AG08396 (cell line): ENCODE measurements at places on chromosomes 6 and 20.

DNA sequence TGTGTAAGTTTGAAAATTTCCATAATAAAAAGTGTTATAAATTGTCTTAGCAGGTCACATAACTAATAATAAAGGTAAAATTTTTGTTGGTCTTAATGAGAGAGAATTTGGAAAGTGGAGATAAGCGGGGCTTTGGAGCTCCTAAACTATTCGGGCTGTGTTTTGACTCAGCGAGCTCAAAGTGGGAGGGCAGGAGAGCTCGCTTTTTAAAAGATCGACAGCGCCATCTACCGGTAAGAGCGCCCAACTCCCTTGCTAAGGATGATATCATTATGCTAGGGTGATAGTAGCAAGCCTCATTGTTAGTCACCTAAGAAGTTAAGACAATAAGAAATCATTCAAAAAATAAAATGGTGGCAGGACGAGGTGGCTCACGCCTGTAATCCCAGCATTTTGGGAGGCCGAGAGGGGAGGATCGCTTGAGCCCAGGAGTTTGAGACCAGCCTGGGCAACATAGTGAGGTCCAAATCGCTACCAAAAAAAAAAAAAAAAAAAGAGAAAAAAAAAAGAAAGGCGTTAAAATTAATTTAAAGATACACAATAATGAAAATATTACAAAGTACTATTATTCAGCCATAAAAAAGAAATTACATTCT is 24.8 kb downstream of the C6orf15 start:
- DNase-seq, result peak; percentile 84

DNA sequence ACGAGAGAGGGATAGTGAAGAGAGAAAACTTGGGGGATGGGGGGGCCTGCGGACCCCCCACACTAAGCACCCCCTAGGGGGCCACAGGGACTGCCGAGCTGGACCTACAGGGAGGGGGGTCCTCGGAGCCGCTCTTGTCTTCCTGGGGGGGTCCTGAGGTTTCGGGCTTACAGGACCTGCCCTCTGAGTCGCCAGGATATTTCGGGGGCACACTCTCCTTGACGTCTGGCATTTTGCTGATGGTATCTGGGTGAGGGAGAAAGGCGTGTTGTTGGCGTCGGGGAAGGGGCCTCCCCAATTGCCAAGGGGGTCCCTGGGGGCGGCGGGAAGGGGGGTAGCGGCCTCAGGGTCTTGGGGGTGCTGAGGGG is 516 bp downstream of the TCP11 start:
- DNase-seq, result no peak

GRCh38 chr6:130781557-130781956 is 45.6 kb upstream of the SMLR1 start:
- no peak for DNase-seq

DNA sequence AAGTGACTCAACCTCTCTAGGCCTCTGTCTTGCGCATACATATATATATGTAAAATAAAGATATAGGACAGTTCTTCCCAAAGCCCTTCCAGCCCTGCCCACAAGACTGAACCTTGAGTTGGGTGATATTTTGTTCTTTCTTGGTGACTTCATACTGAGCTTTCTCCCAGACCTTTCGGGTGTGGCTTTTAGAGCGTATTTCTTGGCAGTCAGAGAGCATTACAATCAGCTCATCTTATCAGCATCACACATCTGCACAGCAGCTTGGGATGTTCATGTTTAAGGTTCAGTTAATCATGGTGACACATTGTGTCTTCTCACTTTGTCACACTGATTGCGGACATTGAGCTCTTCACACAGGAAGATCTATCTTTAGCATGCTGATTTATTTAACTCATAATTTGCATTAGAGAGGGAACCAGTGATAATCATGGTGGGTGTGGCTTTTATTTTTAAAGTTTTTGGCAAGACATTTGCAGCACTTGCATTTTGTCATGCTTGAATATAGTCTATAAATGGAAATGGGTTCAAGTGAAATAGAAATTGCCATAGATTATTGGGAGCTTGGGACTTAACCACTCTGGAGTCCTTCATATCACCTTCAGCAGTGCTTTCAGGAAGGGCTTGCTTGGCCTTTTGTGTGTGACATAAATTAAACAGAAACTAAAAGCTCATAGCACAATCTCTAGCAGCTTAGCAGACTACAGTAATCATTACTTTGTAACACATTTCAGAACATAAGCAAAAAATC is 8.3 kb downstream of the KIF3B start:
- no peak for DNase-seq

- DNase-seq, result no peak
Measured at GRCh38 chr20:17012546-17013226, 214.2 kb upstream of the PCSK2 start.

GRCh38 chr6:64520050-64520449 is 884.4 kb downstream of the PHF3 start:
- DNase-seq, result peak; percentile 57

- DNase-seq, result peak; percentile 1
Measured at GRCh38 chr6:168125429-168126001, 46.5 kb upstream of the FRMD1 start.

GRCh38 chr6:25007269-25007699 is 71.5 kb upstream of the RIPOR2 start:
- DNase-seq, result no peak

DNA sequence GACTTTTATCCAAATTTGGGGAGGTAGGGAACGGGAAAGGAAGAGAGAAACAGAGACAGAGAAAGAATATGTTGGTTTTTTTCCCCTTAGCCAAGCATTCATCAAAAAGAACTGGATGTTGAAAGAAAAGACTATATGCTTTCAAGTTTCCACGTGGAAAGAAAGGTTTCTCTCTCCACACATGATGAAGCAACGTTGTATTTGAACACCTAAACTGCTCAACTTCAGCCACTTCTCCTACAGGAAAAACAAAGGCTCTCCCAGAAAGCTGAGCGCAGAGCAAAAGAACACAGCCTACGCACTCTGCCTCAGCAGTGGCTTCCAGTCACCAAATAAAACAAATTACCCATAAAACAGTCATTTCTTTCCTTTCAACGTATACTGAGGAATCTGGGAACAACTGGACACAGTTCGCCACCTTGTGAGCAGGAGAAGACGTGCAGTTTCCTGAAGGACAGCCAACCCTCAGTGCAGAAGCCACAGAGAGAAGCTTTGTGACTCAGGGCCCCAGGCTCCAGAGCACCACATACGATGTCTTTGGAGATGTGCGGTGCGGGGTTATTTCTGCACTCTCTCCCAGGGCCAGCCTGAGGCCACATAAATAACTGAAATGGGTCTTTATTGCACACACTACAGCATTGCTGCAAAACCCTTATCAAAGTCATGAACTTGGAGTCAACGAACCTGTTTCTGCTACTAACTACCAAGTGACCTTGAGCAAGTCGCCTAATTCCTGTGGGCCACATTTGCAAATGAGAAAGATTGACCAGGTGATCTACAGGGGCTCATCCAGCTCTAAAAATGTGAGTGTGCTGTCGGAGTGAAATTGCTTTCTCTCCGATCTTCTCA is 10.1 kb downstream of the IL17F start:
- DNase-seq, result peak; percentile 55

GRCh38 chr6:42391441-42391840 is 60.3 kb downstream of the TRERF1 start:
- DNase-seq, result no peak

DNA sequence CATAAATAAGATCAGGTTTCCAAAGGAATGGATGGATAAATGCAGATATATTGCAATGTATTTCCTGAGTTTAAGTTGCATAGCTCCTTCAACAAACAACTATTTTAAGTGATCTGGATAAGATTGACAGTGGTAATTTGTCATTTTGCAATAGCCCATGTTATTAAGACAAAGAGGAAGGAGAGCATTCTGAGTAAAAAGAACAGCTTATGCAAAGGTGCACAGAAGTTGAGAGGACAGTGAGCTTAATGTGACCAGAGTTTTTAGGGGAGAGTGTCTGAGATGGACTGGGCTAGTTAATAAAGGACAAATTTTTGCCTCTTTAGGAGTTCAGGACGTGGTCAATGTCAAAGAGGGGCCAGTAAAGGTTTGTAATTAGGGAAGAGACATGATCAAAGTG is 48.8 kb upstream of the FBXO30 start:
- no peak for DNase-seq

GRCh38 chr20:45359406-45360148 is 3.4 kb upstream of the SYS1 start:
- no peak for DNase-seq

DNA sequence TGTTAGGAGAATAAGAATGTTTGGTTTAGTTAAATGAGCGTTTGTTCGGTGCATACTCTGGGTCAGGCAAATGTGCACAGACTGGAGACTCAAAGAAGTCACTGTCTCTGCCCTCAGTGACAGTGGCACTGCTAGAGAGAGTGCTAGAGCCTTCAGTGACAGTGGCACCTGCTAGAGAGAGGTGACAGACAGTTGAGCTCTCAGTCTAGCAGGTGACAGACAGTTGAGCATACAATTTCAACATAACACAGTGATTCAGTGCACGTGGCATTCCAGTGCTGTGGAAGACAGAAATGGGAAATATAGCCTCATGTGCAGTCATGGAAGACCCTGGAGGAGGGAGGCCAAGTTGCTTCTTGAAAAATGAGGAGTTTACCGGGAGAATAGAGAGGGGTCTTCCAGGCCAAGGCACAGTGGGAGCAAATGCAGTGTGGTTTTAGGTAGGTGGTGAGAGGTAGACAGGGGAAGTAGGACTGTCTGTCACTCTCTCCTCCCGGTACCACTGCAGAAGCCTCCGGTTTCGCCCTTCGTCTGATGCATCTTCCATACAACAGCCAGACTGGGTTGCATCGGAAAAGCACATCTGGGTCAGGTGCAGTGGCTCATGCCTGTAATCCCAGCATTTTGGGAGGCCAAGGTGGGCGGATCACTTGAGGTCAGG is 107.9 kb upstream of the CLDN20 start:
- no peak for DNase-seq

DNA sequence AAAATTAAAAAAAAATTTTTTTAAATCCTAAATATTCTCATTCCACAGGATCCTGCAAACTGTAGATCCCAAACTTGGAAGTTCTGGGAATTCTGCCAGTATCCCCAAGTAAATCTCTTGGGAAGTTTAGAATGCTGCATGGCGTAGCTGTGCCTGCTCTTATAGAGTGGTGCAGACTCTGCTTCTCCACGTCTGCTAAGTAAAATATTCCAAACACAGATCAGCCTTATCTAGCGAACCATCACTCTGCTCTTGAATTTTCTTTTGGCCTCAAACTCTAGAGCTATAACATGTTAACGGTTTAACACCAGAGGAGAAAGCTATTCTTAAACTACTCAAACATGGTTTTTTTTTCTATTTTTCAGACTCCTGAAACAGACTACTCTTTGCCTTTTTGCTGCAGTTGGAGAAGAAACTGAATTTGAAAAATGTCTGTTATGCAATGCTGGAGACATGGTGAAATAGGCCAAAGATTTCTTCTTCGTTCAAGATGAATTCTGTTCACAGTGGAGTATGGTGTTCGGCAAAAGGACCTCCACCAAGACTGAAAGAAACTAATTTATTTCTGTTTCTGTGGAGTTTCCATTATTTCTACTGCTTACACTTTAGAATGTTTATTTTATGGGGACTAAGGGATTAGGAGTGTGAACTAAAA is 138.5 kb upstream of the AKAP12 start:
- DNase-seq, result no peak

GRCh38 chr6:45808042-45808645 is 207.5 kb downstream of the CLIC5 start:
- no peak for DNase-seq

- no peak for DNase-seq
Measured at GRCh38 chr6:134948691-134949090, 1.2 kb downstream of the ALDH8A1 start.

- no peak for DNase-seq
Measured at GRCh38 chr6:3712827-3713665, 38.5 kb downstream of the PXDC1 start.

DNA sequence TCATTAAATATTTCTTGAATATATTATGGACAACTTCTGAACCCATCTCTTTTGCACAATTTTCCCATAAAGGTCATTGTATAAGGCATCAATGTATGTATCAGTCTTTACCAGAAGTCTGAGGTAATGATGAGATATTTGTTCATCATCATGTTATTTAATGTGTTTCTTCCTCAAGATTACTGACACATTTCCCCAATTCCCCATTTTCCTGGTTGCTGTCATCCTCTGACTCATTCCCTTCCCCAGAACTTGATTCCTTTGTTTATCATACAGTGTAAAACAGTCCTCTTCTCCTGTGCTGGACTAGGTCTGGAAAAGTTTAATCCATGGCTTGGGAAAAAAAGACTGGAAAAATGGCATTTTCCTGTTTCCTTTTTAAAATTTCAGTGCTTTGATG is 107.9 kb upstream of the FLRT3 start:
- peak; percentile 29 for DNase-seq

GRCh38 chr6:147131532-147132128 is 72.6 kb upstream of the STXBP5 start:
- DNase-seq, result no peak

DNA sequence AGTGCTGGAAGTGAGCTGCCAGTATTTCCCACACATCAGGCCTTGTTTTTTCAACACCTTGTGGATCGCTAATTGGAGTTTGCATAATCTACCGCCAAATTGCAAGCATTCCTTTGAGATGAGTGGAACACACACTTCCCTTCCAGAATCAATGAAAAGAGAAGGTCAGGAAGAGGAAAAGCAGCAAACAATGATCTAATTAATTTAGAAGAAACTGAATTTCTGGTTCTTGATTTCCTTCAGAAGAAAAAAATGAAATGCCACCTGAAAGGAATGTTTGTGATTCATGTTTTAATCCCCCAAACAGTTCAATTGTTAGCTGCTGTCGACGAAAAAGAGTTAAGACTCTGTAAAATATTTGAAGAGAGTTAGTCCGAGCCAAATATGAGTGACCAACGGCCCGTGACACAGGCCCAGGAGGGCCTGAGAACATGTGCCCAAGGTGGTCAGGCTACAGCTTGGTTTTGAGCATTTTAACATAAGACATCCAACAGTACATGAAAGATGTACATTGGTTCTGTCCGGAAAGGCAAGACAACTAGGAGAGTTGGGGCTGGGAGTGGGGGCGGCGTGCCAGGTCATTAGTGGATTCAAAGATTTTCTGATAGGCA is 182.3 kb downstream of the MTFR2 start:
- no peak for DNase-seq
